ENCODE measurements at places on chromosomes 3 and 15. TPM values are rescaled to one million over a fixed set of nuclear protein-coding genes. Genes with fewer than 3 reads are reported as not detected.
A peak's percentile ranks its signal among the peaks of the same experiment; 100 is the strongest.

GRCh38 chr15:78915341-78916087 is 29.3 kb downstream of the CTSH start:
- peaks cover 1% of the 10 kb centered on the region for H3K4me1 ChIP-seq
- peaks cover 24% of the 10 kb centered on the region for H3K36me3 ChIP-seq
- H3K4me3 ChIP-seq: no peak overlapping the region

GRCh38 chr15:58559904-58560588 is 128.3 kb downstream of the LIPC start:
- no peaks in the 10 kb centered on the region for H3K4me1 ChIP-seq
- no peak overlapping the region for H3K27ac ChIP-seq
- no peak for DNase-seq
- H3K4me3 ChIP-seq: no peak overlapping the region
- no peaks in the 10 kb centered on the region for H3K27me3 ChIP-seq

GRCh38 chr3:12302564-12302963 is 13.7 kb downstream of the PPARG start:
- no peaks in the 10 kb centered on the region for H3K27me3 ChIP-seq
- H3K4me1 ChIP-seq: no peaks in the 10 kb centered on the region
- no peak for DNase-seq
- no peak overlapping the region for H3K4me3 ChIP-seq
- no peak overlapping the region for H3K27ac ChIP-seq

GRCh38 chr3:32819551-32820348 is 2.0 kb downstream of the TRIM71 start:
- no peak for DNase-seq
- H3K36me3 ChIP-seq: no peaks in the 10 kb centered on the region
- H3K27me3 ChIP-seq: no peaks in the 10 kb centered on the region
- H3K4me1 ChIP-seq: peaks cover 5% of the 10 kb centered on the region

DNA sequence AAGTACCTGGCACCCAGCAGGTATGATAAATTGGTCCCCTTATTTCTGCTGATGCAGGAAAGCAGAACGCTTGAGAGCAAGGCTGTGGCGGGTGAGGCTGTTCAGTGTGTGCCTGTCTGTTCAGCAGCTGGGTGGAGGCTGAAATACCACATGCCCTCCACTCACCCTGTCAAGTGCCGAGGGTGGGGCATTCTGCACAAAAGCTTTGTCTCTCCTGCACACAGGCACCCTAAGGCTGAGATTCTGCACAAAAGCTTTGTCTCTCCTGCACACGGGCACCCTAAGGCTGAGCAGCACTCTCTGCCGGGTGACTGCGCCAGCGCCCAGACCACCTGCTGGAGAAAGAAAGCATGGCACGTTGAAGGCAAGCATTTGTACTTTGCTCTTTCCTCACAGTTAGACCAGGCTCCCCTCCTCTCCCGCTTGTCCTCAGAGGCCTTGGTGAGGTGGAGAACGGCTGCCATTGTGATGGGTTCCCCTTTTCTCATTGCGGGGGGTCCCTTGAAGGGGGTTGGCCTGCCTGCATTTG is 97.5 kb downstream of the BDH1 start:
- no peak overlapping the region for H3K4me3 ChIP-seq
- DNase-seq: peak; percentile 54
- H3K36me3 ChIP-seq: no peaks in the 10 kb centered on the region
- peaks cover 16% of the 10 kb centered on the region for H3K4me1 ChIP-seq
- H3K27me3 ChIP-seq: no peaks in the 10 kb centered on the region

- H3K27me3 ChIP-seq: no peaks in the 10 kb centered on the region
- H3K4me1 ChIP-seq: no peaks in the 10 kb centered on the region
- no peak overlapping the region for H3K4me3 ChIP-seq
- DNase-seq: no peak
These were observed 60.1 kb downstream of the ADAMTS9 start for GRCh38 chr3:64627471-64628321.

GRCh38 chr15:49466119-49466518 is 43.1 kb downstream of the FGF7 start:
- H3K4me1 ChIP-seq: no peaks in the 10 kb centered on the region
- H3K4me3 ChIP-seq: no peak overlapping the region
- no peaks in the 10 kb centered on the region for H3K27me3 ChIP-seq
- H3K27ac ChIP-seq: no peak overlapping the region

- H3K36me3 ChIP-seq: no peaks in the 10 kb centered on the region
- no peak for DNase-seq
- H3K4me1 ChIP-seq: no peaks in the 10 kb centered on the region
- no peak overlapping the region for H3K27ac ChIP-seq
These were observed 75.9 kb upstream of the FGF12 start for GRCh38 chr3:192802957-192803899.

GRCh38 chr3:156923349-156923748 is 97.2 kb downstream of the LEKR1 start:
- no peak overlapping the region for H3K4me3 ChIP-seq
- H3K27me3 ChIP-seq: no peaks in the 10 kb centered on the region
- no peaks in the 10 kb centered on the region for H3K36me3 ChIP-seq
- H3K27ac ChIP-seq: no peak overlapping the region

DNA sequence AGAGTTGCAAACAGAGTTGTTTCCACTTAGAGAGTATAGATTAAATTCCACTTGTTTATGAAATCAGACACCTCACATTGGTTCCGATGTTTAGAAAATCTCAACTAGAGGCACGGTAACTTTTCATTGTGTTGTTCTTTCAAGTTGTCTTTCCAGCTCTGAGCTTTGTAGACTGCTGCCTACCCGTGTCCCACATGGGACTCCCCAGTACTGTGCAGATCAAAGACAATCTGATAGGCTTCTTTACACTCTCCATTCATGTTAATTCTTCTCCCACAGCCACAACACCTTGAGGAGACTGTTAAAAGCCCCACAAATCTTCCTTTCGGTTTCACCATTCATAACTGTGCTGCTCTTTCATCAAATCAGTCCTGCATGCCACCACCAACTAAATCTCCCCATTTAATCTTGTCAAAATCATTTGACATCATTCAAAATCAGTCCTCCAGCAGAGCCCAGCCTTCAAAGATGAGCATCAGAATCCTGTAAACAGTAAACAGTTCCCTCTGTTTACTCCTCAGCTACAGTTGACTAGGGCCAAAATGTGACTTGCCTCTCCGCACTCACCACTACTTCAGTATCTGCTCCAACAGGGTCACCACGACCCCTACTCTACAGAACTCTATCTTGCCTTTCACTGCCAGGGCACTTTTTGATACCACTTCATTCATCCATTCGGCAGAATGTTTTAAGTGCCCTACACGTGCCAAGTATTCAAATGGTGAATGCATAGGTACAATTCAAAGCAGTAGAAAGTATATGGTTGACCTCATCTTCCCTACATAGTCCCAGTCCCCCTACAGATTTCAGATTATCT is 8.3 kb downstream of the ANXA2 start:
- H3K4me1 ChIP-seq: peaks cover 68% of the 10 kb centered on the region
- peak overlapping the region; percentile 38 for H3K27ac ChIP-seq
- H3K4me3 ChIP-seq: peak overlapping the region; percentile 2
- H3K36me3 ChIP-seq: peaks cover 2% of the 10 kb centered on the region
- H3K27me3 ChIP-seq: no peaks in the 10 kb centered on the region
- peak; percentile 52 for DNase-seq

- H3K4me3 ChIP-seq: no peak overlapping the region
- peaks cover 5% of the 10 kb centered on the region for H3K4me1 ChIP-seq
- H3K27ac ChIP-seq: no peak overlapping the region
- DNase-seq: no peak
- H3K27me3 ChIP-seq: no peaks in the 10 kb centered on the region
These were observed 14.4 kb upstream of the GP9 start for GRCh38 chr3:129046037-129046731.

DNA sequence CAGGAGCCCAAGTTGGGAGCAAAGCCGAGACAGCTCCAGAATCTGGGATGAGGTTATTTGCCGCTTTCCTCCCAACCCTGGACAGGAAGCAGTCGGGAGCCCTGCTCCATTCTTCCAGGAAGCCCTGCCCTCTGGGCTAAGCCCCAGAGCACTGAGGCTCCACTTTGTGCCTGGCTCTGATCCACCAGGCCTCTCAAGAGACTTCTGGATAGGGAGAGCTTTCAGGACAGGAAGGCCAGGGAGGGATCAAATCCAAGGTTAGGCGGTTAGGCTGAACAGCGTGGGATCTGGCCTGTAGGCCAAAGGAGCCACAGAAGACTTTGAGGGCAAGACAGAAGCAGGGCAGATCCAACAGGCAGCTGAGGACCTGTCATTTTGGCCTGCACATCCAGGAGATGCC is 835 bp downstream of the STOML1 start:
- no peaks in the 10 kb centered on the region for H3K27me3 ChIP-seq
- H3K4me3 ChIP-seq: peak overlapping the region; percentile 59
- peak overlapping the region; percentile 67 for H3K27ac ChIP-seq
- H3K36me3 ChIP-seq: no peaks in the 10 kb centered on the region
- no peak for DNase-seq
- peaks cover 35% of the 10 kb centered on the region for H3K4me1 ChIP-seq

C3orf70 gene
- total RNA-seq: not detected

DISP2 gene
- 0.23 TPM for total RNA-seq

CASR gene
- total RNA-seq: not detected

ESYT3 gene
- not detected for total RNA-seq

STRC gene
- total RNA-seq: 2.8 TPM

GPR149 gene
- not detected for total RNA-seq

STAB1 gene
- total RNA-seq: 11.3 TPM

RETNLB gene
- not detected for total RNA-seq
